ENCODE measurements at places on chromosomes 11 and 22. TPM values are rescaled to one million over a fixed set of nuclear protein-coding genes. Genes with fewer than 3 reads are reported as not detected.

DNA sequence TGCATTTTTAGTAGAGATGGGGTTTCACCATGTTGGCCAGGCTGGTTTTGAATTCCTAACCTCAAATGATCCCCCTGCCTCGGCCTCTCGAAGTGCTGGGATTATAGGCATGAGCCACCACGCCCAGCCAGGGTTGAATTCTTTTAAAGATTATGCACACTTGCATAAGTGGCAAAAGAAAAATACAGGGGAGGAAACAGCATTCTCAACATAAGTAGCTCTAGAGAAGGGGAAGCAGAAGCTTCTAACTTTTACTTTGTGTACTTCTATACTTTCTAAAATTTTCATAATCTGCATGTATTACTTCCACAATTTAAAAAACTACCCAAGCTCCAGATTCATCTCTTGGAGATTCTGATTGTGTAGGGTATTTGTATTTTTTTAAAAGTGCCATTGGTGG is 108.0 kb downstream of the SLC1A2 start:
- no peak for DNase-seq

DNA sequence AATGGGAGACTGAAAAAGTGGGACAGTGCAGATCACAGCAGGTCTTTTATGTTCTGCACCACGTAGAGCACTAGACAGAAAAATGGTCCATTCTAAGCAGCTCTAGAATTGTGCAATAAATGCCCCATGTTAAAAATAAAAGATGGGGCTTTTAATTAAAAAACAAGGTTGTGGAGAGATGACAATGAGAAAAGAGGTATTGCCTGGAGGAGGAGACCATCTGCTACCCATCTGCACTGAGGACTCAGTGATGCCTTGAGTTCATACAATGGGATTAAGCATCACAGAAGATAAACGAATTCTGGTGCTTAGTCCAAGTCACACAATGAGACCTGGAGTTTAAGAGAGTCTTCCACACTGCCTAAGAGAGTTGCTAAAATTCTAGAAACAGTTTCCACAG is 73.6 kb downstream of the PAK1 start:
- DNase-seq, result no peak

DNA sequence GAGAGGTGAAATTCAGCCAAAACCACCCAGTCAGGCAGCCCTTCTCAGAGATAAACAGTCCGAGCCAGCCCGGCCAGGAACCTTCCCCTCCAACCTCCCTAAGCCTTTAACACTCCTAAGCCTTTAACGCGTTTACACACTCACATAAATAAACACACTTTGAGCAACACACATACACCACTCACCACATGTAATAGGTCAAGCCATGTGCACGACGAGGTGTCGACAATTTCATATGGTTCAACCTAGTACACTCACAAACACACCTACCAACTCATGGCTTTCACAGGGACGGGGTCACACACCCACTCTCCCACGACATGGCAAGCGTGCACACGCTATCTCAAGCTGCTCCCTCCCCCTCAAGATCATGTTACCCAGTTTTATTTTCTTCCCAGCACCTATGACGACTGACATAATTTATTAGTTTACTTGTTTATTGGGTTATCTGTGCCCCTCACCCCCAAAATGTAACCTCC is 15.5 kb downstream of the SLC43A1 start:
- no peak for DNase-seq

ARRB1 gene
- total RNA-seq, result 44.3 TPM

DNA sequence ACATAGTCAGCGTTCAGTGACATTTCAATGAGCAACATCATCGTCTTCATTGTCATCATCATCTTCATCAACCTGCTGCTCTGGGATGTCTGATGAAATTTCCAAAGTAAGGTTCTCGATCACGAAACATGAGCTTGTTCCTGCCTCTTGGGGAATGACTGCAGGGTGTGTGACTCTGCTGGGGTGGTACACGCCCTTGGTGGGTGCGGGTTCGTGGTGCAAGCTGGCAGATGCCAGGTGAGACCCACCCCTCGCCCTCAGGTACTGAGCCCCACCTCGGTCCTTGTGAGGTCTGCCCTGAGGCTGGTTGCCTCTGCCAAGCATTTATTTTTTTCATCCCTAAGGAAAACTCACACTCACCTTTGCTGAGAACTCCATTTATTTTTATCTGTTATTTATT is 1389.2 kb downstream of the TBC1D22A start:
- no peak for DNase-seq

POU2AF2 gene
- not detected for total RNA-seq

GRCh38 chr22:48939441-48940265 is 888.0 kb downstream of the BRD1 start:
- peak; percentile 19 for DNase-seq

ANO9 gene
- 25.5 TPM for total RNA-seq

GRCh38 chr11:88414981-88415413 is 77.5 kb upstream of the CTSC start:
- DNase-seq, result no peak

GRCh38 chr22:25970374-25970911 is 198.8 kb upstream of the SEZ6L start:
- DNase-seq, result peak; percentile 61

SLC5A12 gene
- total RNA-seq, result not detected

GRCh38 chr22:25765016-25765367 is 23.0 kb downstream of the MYO18B start:
- DNase-seq, result no peak

MUC6 gene
- total RNA-seq, result 76.0 TPM

GRCh38 chr11:124551189-124551588 is 7.7 kb upstream of the OR8B12 start:
- DNase-seq, result no peak

GRCh38 chr22:43008921-43009320 is 6.0 kb downstream of the PACSIN2 start:
- DNase-seq, result no peak

PNPLA2 gene
- total RNA-seq, result 33.4 TPM

PLAAT5 gene
- 2.4 TPM for total RNA-seq

DNA sequence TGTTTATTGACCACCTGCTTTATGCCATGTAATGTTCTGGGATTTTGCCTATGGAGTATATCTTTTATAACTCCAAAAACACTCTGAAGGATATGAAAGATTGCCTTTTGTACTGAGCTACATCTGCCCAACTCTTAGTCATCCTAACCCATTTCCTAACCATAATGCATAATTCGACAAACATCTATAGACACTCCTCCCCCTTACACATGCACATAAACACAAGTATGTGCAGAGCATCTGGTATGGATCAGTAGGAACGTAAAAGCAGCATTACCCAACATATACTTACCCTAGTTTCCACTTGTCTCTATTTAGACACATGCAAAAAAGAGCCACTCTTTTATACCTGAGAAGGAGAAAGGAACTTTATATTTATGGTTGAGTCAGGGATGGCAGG is 272.8 kb downstream of the FAM76B start:
- no peak for DNase-seq

DNA sequence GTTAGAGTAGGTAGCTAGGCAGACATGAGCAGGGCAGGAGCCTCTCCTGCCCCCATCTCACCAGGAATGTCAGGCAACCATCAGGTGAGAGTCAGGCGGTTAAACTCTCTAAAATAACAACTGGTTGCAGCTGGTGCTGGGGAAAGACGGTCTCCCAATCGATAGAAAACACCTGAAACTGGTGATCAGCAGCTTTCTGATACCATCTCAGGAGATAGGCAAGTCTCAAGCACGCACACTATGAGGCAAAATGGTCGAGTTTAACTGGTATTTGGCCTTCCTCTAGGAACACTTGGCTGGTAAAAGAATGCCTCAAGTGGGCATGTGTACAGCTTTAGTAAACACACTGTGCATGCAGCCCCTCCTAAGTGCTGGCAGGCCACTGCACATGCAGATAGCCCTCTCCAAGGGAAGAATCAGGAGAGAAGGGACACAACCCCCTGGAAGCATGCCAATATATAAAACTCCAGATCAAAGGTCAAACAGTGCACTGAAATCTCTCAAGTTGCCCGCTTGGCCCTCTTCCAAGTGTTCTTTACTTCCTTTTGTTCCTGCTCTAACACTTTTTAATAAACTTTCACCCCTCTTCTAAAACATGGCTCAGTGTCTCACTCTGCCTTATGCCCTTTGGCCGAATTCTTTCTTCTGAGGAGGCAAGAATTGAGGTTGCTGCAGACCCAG is 88.7 kb downstream of the USP35 start:
- peak; percentile 68 for DNase-seq

- no peak for DNase-seq
These were observed 48.0 kb downstream of the CABIN1 start for GRCh38 chr22:24059121-24059520.

DNA sequence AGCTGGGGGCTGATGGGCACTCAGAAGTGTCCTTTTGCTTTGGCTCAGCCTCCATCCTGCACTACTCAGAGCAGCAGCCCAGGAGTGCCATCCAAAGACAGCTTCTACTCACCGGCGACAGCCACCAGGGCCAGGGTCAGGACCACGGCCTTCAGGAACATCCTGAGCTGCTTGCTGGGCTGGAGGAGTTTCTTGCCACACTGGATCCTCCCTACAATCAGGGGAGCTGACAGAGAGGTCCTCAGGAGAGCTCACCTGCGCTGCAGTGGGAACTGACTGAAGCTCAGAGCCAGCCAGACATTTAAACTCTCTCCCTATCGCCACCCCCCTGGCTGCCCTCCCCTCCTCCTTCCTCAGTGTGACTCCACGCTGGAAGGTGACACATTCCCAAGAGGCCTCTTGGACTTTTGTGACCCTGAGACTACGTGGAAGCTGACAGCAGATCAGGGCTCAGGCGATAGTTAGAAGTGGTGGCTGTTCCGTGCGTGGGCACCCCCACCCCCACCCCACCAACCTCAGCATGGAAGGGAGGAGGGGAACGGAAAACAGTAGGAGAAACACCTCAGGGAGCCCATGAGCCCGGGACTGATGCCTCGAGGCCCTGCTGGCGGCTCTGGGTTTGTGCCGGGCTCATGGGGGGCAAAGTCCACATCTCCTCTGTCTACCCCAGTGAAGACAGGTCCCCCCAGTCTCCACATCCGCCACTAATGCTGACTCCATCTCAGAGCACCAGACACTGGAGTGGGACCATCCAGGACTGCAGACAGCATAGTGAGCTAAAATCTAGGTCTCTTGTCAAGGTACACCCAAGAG is at the start of gene APOA4:
Gene APOA4, minus strand, starts transcription at position 274 of the 813 bp plus-strand sequence. Its CDS starts 113 bp downstream, at position 161.
- no peak for DNase-seq
